ENCODE measurements at places on chromosomes 16 and 17.

DNA sequence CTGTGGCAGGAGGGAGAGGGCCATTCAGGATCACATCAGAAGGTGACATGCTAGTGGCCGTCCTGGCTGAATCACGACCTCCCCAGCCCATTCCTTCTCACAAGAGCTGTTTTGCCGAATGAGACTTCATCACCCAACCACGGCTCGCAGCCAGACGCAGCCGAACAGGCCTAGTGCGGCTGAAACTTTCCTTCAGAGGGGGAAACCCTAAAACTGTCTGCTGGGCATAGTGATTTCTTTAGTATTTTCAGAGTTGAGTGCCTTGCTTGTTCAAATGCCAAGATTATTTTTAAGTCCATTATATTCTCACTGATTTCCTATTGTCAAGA, 343.7 kb downstream of the CPPED1 start:
- DNase-seq: no peak

DNA sequence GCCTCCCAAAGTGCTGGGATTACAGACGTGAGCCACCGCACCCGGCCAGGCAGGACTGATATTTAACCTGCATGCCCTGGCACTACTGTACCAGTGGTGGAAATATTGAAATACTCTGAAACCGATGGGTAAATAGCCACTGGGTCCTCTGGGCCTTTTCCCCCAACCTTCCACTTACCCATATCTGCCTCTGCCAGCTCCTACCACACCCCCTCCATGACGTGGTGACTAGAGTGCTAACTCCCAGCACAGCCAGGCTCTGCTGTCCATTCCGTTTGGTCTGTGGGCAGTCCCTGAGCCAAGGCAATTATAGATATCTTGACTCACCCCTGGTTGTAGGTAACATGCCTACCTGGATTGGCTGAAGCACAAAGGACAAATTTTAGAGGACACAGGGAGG, 187.8 kb downstream of the PRKCB start:
- no peak for DNase-seq

DNA sequence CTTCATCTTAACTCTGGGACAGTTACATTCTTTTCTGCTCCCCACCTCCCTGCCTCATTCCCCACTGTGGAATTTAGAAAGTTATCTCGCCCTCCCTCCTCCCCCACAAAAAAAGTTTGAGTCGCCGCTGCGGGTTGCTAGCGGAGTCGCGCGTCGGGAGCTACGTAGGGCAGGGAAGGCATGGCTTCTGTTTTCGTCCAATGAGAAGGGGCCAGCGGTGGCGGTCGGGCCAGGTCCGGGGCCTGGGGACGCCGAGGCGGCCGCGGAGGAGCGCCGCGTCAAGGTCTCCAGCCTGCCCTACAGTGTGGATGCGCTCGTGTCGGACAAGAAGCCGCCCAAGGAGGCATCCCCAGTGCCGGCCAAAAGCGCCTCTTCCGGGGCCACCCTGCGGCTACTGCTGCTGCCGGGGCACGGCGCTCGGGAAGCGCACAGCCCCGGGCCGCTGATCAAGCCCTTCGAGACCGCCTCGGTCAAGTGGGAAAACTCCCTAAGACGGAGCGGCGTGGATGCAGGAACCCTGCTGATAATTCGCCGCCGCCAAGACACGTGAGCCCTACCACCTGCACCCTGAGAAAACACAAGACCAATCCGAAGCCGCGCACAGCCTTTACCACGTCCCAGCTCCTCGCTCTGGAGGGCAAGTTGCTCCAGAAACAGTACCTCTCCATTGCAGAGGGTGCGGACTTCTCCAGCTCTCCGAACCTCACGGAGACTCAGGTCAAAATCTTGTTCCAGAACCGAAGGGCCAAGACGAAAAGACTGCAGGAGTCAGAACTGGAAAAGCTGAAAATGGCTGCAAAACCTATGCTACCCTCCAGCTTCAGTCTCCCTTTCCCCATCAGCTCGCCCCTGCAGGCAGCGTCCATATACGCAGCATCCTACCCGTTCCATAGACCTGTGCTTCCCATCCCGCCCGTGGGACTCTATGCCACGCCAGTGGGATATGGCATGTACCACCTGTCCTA, 8.9 kb downstream of the OR4D1 start:
- peak; percentile 75 for DNase-seq

DNA sequence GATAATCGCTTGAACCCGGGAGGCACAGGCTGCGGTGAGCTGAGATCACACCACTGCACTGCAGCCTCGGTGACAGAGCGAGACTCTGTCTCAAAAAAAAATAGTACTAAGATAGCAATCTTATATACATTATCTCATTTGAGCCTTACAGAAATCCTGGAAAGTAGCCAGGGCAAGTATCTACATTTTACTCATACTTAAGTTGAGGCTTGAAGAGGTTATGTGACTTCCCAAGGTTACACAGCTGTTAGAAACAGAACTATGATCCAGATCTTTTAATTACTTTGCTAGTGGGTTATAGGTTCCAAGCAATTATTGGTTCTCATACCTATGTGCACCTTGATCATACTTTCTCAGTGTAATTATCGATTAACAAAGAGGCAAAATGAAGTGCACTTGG, 15.4 kb downstream of the C17orf78 start:
- DNase-seq: no peak

DNA sequence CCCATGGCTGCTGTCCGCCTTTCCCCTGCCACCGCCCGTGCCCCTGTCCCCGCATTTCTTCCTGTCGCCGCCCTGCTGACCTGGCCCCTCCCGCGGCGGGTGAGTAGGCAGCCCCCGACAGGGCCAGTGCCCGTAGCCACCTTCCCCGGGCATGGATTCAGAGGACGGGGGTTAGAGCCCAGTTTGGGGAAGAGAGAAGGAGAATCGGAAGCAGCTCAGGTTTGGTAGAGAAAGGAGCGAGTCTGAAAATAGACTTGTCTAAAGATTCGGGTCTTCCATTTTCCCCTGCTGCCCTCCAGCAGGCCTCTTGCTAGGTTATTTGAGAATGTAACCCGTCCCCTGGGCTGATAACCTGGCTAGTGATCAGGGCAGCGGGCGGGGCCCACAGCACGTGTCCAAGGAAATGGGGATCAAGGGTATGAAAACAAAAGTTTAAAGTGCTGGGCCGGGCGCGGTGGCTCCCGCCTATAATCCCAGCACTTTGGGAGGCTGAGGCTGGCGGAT, 7.9 kb upstream of the CLDN9 start:
- peak; percentile 71 for DNase-seq

DNA sequence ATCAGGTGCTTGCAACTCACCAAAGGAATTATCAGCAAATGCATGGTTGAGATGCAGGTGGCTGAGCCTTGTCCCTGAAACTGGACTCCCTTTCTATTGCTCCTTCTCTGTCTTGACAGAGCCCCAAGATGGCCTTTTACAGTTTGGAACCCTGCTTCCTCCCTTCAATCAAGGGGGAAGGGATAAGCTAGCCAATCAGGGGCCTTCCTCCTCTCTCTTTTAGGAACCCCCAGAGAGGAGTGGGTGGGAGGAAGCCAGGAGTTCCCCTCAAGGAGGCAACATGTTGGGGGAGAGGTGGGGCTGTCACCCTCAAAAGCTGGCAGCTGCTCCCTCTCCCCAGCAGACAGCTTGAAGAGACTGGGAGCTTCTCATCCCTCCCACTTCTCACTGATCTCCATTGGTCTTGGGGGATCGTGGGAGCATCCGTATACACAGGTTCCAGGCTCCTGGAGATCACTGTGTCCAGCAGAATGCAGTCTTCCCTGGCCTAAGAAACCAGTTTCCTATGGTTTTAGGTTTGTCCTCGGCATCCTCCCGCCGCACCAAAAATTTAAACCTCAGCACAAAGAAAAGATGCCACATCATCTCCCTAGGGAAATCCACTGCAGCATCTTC, 7.2 kb downstream of the RASL10B start:
- DNase-seq: no peak

- no peak for DNase-seq
These were observed 117.8 kb upstream of the METRNL start for GRCh38 chr17:82961366-82962162.

DNA sequence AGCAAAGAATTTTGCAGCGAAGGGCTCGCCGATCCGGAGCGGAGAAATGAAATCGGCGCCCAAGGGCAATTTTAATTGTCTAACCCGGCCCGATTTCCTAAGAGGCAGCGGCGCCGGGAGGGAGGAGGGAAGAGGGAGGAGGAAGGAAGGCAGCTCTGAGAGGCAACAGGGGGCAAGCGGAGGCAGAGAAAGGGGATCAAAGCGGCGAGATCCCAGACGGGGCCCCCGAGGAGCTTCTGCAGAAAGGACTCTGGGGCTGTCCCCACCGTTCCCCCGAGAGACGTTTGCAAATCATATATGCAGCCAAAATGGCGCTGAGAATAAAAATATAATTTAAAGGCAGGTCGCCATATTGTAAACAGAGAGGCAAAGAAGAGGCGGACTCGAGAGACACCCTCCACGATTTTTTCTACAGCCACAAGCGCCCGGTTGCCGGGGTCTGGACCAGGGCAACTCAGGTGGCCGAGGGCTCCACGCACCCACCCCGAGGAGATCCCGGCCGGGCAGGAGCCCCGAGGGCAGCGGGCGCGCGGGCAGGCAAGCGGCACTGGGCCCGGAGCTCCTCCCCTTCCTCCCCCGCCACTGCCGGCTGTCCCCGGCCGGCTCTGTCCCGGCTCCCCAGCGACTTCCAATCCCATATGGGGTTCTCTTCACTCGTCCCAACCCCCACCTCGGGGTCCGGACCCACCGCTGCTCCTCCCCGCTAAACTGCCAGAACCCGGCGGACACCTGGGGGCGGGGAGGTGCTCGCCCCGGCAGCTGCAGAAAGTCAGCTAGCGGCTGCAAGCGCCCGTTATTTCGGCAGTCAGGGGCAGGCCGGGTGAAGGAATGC, 1.9 kb downstream of the PHF12 start:
- peak; percentile 83 for DNase-seq

DNA sequence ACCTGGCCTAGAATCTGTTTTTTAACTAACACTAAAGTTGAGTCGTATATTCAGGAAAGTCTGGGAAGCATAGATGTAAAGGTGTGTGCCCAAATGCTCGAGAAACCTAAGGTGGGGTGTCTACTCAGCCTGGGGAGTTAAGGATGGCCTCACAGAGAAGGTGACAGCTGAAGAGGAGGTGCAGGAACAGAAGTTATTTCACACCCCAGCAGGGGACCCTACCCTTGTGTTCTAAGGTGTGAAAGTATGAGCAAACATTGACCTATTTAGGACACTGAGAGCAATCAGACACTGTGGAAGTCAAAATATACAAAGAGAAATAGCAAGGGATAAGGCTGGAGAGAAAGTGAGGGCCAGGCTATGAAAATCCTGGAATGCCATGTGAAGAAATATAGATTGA, 49.0 kb upstream of the DHX40 start:
- peak; percentile 80 for DNase-seq

- DNase-seq: no peak
These were observed 6.5 kb upstream of the NCBP3 start for GRCh38 chr17:3852561-3852960.

DNA sequence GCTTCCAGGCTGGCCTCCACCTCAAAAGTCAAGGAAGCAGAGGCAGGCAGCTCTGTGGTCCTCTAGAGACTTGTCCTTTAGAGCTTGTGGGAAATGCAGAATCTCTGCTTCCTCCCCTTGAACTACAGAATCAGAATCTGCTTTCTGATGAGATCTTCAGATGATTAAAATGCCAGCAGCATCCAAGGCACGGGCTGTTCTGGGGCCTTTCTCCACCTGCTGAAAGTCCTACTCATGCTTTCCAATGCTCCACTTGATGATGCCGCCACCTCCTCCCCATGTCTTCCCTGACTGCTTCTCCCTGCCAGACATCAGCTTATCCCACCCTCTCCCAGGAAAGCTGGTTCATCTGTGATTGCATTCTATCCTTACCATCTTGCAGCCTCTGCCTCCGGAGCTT, 33.3 kb downstream of the CMTM3 start:
- DNase-seq: no peak

DNA sequence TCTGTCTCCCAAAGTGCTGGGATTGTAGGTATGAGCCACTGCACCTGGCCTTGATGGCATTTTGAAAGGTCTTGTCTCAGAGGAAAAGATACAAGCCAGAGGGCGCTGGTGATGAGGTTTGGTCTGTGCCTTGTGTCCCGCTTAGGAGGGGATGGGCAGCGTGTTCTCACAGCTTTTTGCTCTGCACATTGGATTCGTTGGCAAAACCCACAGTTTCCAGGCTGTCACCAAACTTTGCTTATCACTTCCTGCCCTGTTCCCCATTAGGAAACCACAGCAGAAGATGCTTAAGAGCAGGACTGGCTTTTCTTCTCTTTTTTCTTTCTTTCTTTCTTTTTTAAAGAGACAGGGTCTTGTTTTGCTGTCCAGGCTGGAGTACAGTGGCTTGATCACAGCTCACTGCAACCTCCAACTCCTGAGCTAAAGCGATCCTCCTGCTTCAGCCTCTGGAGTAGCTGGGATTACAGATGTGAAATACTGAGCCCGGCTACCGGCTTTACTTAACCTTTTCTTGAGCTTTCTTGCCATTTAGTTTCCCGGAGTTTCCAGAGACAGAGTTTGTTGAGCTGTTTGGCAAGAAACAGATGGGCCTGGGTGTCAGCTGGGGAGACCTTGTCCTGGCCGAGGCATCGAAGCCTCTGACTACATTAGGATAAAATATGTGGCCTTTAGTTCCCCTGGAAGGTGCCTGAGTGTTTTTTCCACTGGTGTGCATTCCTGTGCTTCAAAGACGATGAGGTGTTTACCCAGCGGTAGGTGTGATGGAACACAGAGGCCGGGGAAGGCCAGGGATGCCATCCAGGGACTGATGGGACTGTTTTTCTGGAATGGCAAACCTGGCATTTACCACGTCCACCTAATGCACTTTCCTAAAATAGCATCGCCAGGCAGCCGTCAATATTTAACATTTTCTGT, 112.9 kb downstream of the ABCC1 start:
- peak; percentile 11 for DNase-seq

GRCh38 chr16:17420816-17421215, 49.9 kb downstream of the XYLT1 start:
- no peak for DNase-seq
